ENCODE measurements at places on chromosomes 13 and 19. TPM values are rescaled to one million over a fixed set of nuclear protein-coding genes. Genes with fewer than 3 reads are reported as not detected.

ZNF208 gene
- not detected for total RNA-seq

ZIC2 gene
- 7.1 TPM for total RNA-seq

ATF5 gene
- total RNA-seq: 46.9 TPM

SIRT2 gene
- total RNA-seq: 35.8 TPM

ATP4B gene
- total RNA-seq: not detected

SIAH3 gene
- total RNA-seq: not detected

ZSCAN1 gene
- total RNA-seq: not detected

SOHLH2 gene
- not detected for total RNA-seq

SLC27A5 gene
- 28.9 TPM for total RNA-seq

PGLYRP2 gene
- total RNA-seq: not detected

WDR87 gene
- total RNA-seq: not detected

SLC8A2 gene
- 0.38 TPM for total RNA-seq

SIPA1L3 gene
- total RNA-seq: 51.3 TPM

ZNF98 gene
- total RNA-seq: not detected

ZNF90 gene
- total RNA-seq: not detected

ATXN8OS gene
- total RNA-seq: not detected

DCT gene
- total RNA-seq: not detected

ARRDC2 gene
- 30.2 TPM for total RNA-seq

RYR1 gene
- total RNA-seq: 6.6 TPM

TMEM238 gene
- total RNA-seq: 7.0 TPM

ZC3H4 gene
- total RNA-seq: 20.4 TPM

PNMA8B gene
- not detected for total RNA-seq

CRX gene
- total RNA-seq: not detected

SLITRK5 gene
- total RNA-seq: 0.58 TPM

NLRP5 gene
- total RNA-seq: 0.03 TPM

ZNF181 gene
- total RNA-seq: 11.7 TPM

BEST2 gene
- total RNA-seq: 0.22 TPM

CGB7 gene
- total RNA-seq: 0.40 TPM

C19orf73 gene
- 1.6 TPM for total RNA-seq

TNFSF9 gene
- total RNA-seq: 3.9 TPM

CALR3 gene
- total RNA-seq: not detected

GPR12 gene
- not detected for total RNA-seq

GCDH gene
- total RNA-seq: 8.2 TPM

C5AR1 gene
- 2.2 TPM for total RNA-seq

SLC1A5 gene
- total RNA-seq: 242 TPM

B3GNT3 gene
- 6.1 TPM for total RNA-seq
